ENCODE measurements at places on chromosomes 1 and 21.

GRCh38 chr1:170881268-170882265 is 53.8 kb upstream of the MROH9 start:
- no peak for DNase-seq

- no peak for DNase-seq
Measured at GRCh38 chr1:92013923-92014322, 15.9 kb upstream of the EPHX4 start.

DNA sequence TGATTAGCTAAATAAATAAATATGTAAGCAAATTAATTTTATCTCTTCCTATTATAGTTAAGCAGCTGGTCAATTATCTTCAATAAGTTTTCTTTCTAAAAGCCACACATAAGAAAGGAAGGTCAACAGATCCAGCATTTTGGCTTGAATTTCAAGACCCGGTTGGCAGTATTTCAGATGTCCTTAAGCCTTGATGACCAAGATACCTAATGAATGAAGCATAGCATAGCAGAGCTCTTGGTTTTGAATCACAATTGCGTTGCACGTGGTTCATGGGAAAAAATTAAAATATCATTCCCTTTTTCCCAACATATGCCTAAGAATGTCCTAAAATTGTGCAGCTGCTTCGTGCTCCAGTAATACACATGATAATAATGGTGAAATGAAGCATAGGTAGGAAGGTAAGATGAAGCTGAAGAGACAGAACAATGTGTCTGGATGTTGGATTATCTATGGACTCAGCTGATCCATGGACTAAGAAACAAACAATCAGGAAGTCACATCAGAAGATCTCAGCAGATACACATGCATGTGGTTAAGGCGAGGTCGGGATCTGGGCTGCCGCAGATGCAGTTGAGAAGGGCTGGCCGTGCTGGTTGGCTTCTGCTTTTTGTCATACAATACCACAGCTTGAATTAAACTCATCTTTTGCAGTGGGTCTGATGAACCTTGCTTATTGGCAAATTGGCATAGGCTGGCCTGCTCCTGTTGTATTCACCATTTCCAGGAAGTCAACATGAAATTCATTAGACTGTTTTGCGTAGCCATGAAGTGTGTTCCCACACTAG is 284.9 kb upstream of the RUNX1 start:
- DNase-seq = no peak

DNA sequence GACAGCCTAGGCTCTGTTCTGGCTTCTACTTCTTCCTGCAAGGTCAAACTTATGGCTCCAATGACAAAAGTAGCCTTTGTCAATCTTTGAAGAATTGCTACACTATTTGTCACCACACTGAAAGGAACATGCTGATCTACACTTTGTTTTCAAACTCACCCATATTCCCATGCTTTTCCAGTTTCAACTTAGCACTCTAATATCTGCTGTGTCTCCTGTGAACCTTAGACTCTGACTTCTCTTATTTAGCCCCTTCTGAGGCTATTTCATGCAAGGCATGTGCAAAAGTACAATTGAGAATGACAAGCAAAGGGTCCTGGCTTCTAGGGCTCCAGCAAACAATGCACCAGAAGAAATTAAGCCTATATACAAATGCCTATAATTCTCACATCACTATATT is 374.9 kb downstream of the VAV3 start:
- DNase-seq = no peak

- no peak for DNase-seq
Measured at GRCh38 chr21:33948951-33949444, 33.4 kb upstream of the ATP5PO start.

GRCh38 chr21:45457161-45457831 is 52.3 kb downstream of the COL18A1 start:
- no peak for DNase-seq

GRCh38 chr1:69527273-69527672 is 40.4 kb upstream of the LRRC7 start:
- DNase-seq = no peak
